EH (cell line): ENCODE measurements at places on chromosomes 7 and 10.

- DNase-seq = no peak
These were observed 359.9 kb downstream of the GLRX3 start for GRCh38 chr10:130495891-130496636.

- no peak for DNase-seq
These were observed 64.6 kb upstream of the LRRN3 start for GRCh38 chr7:111026343-111026742.

- no peak for DNase-seq
These were observed 494.4 kb upstream of the SEMA3D start for GRCh38 chr7:85681241-85681640.

- no peak for DNase-seq
These were observed 44.7 kb downstream of the MXI1 start for GRCh38 chr10:110252151-110252550.

DNA sequence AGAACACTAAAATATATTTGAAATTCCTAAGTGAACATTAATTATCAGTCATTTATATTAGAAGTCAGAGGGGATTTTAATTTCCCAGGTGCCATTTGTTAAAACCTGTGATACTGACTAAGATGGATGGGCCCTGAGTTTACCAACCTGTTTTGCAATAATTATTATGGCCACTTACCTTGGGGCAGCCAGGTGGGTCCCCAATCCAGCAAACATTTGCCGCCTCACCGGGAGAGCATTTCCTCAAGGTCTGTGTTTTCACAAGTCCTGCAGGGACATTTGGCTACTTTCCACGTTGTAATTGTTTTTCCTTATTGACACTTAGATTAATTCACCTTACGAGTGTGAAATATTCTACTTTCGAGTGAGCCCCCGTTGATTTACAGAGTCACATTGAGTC is 251.2 kb upstream of the PPP2R2D start:
- DNase-seq = no peak

DNA sequence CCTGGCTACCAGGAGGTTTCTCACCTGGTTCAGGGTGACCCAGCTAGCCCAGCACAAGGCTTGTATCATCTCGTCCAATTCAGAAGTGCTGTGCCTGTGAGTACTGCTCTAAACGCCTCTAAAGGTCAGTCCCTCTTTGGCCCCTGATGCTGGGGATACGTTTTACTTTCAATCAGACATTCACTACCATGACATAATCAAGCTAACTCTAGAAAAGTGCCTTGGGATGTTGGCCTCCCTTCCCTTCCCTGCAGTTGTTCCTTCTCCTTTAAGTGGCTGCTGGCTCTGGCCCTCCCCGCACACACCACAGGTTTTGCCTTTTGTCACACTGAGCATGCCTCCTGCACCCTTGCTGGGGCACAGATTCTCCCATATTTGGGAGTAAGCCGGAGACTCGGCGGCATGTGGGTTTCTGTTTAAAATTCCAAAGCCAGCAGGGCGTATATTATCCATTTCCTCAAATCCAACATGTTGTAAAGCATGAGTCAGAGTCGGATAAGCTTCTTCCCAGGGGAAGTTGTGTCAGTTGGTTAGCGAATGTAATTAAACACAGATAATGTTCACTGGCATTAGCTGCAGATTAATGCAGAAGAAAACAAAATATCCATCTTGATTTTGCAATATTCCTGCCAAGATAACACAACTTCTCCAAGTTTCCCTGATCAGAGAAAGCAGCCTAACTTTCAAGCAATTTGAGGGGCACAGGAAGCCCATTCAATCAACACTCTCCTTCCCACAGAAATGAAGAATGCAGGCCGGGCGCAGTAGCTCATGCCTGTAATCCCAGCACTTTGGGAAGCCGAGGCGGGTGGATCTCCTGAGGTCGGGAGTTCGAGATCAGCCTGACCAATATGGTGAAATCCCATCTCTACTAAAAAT is 31.8 kb upstream of the VCL start:
- DNase-seq = peak; percentile 100

DNA sequence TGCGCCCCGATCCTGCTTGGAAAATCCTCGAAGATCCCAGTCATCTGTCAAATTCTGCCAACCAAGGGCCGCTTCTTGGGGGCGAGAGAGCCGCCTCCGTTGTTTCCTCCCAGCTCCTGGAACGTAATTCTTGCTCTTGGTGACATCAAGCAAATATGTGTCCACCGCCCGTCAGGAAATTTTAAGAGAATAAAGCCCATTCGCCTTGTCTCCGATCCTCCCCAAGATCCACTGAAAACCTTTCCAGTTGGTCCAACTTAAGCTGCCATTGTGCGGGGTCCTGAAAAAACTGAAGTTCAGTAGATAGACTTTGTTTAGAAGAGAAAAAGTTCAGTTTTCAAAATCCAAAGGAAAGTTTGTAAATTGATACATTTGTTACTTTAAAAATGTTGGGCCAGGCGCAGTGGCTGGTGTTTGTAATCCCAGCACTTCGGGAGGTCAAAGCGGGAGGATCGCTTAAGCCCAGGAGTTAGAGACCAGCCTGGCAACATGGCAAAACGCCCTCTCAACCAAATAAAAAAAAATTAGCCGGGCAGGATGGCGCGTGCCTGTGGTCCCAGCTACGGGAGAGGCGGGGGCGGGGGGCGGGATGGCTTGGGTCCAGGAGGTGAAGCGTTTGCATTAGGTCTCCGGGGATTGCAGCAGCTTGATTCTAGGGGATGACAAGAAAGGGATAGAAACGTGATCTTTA is 1.0 kb upstream of the ZNF800 start:
- peak; percentile 22 for DNase-seq

DNA sequence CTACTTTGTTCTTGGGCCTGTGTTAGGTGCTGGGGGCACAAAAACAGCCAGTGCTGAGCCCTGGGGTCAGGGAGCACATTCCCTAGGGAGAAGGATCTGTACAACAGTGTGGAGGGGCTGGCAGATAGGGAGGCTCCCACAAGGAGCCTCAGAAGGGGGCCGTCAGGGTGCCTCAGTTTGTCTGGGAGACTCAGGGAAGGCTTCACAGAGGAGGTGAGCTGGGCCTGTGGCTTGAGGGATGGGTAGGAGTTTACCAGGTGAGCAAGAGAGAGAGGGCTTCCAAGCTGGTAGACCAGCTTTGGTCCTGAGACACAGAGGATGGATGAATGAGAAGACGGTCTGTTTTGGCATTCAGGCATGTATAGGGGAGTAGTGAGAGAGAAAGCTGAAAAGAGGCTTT is 52.1 kb downstream of the CAMK1D start:
- DNase-seq = no peak

- DNase-seq = no peak
These were observed 263.6 kb upstream of the LRRN3 start for GRCh38 chr7:110827287-110827855.

GRCh38 chr7:158804335-158804734 is 25.0 kb downstream of the ESYT2 start:
- no peak for DNase-seq

DNA sequence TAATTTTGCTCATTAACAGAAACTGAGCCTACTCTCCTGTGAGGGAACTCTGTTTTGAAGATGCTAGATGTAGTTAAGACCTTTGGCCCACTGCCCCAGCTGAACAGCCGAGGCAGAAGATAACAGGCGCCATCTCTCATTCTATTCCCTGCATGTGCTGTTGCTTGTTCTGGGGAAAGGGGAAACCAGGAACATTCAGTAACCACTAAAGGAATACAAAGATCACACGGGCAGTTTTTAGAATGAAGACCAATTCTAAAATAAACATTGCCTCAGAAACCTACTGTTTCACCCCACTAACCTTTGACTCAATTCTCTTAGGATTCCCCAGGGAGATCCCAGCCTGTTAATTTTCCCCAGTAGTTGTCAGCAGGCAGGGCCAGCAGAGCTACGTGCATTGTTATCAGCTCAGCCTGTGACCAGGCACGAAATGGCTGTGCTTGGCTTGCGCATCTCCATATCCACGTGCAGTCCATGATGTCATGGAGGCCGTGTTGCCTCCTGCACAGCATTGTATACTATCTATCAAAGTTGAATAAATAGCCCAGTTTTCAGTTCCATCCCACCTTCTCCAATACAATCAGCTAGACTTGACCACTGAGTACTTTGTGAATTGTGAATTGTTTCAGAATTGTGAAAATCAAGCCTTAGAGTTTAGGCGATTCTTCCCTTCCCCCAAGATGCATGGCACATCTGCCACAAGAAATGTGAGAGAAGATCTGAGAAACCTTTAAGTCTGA is 36.0 kb downstream of the ANK3 start:
- DNase-seq = no peak

- no peak for DNase-seq
These were observed 286 bp downstream of the SP8 start for GRCh38 chr7:20786421-20786778.

DNA sequence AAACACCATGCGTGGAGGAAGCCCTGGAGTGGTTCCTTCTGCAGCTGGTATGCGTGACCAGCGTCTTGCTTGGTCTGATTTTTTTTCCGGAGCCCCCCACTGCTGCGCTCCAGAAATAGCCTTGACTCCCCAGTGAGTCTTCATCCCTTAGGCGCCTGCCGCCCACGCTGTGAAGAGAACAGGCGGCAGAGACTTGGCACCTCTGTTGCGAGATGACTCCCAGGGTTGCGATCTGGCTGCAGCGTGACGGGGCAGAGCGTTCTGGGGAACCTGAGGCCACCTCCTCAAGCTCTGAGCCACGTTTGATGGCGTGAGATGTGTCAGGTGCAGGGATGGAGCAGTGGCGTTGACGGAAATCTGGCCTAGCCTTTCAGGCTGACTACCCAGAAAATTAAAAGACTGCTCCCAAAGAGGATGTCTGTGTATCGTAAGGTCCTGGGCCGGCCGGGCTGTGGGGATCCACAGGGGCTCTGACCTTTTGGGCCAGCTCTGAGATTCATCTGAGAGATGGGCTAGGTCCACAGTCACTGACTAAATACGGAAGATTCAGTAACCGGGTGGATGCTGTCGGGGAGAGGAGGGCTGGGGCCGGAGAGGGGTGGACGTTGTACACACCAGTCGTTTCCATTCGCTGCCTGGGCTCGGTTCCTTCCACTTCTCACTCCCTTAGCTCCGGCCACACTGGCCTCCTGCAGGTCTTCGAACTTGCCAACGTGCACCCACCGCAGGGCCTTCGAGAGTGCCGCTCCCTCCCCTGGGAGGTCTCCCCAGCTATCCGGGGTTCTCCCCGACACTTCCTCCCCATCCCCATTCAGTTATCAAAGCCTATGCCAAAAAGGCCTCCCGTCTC is 33.8 kb downstream of the PFKFB3 start:
- no peak for DNase-seq

DNA sequence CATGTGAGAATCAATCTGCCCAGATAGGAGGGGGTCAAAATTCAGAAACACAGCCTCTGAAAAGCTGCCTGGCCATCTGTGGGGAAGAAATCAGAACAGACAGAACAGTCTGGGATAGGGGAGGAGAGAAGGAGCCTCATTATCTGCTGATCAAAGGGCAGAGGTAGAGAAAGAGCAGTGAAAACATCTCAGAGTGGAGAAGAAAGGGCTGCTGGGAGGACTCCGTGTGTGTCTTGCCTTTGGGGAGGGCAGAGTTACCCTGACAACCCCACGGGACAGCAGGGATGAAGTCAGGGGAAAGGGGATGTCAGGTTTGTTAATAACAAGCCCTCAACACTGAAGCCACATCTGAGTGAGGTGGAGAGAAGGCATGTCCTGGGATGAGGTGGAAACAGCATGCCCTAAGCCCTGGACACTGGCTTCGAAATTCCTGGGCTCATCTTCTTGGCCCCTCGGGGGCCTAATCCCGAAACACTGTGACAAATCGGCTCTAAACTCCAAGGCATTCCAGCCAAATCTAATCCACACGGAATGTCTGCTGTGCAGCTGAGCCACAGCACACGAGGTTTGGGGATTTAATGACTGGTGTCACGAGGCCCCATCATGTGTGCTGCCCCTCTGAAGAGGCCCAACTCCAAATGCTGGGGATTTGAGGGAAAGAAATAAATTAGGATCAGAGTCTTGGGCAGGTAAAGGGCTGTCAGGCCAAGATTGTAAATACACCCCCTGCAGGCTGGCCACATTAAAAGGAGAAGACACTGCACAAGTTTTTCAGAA is 82.8 kb upstream of the FGFR2 start:
- DNase-seq = peak; percentile 8

- peak; percentile 76 for DNase-seq
These were observed 87.2 kb upstream of the ZNF32 start for GRCh38 chr10:43735907-43736306.

DNA sequence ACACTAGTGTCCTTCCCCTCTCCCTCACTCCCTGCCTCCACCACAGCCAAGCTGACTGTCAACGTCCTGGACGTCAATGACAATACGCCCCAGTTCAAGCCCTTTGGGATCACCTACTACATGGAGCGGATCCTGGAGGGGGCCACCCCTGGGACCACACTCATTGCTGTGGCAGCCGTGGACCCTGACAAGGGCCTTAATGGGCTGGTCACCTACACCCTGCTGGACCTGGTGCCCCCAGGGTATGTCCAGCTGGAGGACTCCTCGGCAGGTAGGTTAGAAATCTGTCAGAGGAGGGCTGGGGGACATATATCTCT is 24.9 kb upstream of the VSIR start:
- DNase-seq = no peak

DNA sequence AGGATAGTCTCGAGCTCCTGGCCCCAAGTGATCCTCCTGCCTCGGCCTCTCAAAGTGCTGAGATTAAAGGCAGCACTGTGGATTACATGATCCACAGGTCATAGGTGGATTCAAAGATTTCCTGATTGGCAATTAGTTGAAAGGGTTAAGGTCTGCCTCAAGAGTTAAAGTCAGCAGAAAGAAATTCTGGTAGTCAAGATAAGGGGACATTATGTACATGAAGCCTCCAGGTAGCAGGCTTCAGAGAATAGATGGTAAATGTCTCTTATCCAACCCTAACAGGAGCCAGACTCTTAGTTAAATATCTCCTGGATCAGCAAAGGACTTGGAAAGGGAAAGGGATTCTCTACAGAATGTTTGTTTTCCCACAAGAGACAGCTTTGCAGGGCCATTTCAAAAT is 93.7 kb downstream of the SKIDA1 start:
- DNase-seq = no peak

DNA sequence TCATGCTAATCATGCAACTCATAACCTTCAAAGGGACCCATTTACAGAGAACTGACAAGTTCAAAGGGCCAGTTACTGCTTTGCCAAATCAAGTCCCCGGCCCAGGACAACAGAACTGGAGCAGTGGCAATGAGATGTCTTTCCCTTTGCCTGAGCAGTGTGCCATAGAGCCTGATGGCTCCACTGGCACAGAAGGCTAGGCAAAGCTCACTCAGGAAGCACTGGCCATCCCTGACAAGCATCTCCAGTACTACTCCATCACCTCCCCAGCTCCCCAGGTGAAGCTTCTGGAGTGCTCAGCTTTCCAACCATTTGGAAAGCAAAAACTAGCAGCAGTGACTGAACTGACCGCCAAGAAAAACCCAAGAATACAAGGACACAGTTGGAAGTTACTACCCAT is 108.3 kb downstream of the SGMS1 start:
- DNase-seq = no peak
